Stimulated activated CD4-positive, alpha-beta T cell treated with anti-CD3 and anti-CD28 coated beads, Interleukin-2, amount 100 ng/mL, for 48 hours (primary cell): ENCODE measurements at places on chromosomes 5 and 9.

GRCh38 chr9:126514037-126514821 is 99.5 kb upstream of the LMX1B start:
- peak; percentile 58 for DNase-seq

GRCh38 chr5:177304392-177305119 is 957 bp downstream of the PRELID1 start:
- DNase-seq, result no peak

- DNase-seq, result no peak
Observed at GRCh38 chr5:123151227-123151909, 62.3 kb downstream of the PRDM6 start.

DNA sequence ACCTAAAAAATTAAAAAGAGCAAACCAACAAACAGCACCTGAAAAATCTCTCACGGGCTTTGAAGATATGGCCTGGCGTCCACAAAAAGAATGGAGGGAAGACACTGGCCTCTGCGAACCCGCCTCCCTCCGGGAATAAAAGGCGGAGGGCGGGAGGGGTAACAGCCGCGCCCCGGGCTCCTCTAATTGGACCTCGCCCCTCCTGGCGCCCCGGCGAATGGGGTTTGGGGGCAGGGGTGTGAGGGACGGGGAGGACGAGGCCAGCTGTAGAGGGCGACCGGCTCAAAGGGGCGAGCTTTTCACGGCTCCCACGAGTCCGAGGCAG is 753 bp downstream of the FANCC start:
- DNase-seq, result no peak

- DNase-seq, result no peak
Observed at GRCh38 chr5:8349855-8350254, 480.9 kb downstream of the MTRR start.

DNA sequence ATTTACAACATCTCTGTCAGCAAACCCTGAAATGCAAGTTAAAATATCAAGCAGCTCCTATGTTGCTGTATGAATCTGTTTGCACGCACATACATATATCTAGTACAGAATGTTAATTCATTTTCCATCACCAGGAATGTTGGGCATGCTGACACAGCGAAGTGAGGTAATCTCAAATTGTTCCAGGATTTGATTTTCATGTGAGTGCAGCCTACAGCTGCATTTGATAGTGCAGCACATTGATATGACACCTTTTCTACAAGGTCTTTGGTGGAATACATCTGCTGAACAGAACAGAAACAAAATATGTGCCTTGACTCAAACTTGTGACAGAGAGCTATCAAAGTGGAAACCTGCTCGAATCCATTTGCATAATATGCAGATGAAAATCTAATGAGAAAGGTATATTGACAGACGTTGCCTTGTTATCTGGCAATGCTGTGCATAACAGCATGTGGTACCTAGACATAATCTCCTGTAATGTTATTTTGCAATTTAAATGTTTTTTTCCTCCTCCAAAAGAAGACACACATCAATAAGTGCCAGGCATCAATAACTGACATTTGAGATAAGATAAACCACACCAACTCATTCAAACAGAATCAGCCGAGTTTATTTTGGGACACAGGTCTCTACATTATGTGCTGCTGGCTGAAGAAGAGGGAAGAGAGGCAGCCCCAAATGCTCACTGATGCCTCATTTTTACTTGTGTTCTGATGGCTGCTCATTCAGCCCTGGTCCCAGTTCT is 512.2 kb downstream of the ZNF608 start:
- no peak for DNase-seq

DNA sequence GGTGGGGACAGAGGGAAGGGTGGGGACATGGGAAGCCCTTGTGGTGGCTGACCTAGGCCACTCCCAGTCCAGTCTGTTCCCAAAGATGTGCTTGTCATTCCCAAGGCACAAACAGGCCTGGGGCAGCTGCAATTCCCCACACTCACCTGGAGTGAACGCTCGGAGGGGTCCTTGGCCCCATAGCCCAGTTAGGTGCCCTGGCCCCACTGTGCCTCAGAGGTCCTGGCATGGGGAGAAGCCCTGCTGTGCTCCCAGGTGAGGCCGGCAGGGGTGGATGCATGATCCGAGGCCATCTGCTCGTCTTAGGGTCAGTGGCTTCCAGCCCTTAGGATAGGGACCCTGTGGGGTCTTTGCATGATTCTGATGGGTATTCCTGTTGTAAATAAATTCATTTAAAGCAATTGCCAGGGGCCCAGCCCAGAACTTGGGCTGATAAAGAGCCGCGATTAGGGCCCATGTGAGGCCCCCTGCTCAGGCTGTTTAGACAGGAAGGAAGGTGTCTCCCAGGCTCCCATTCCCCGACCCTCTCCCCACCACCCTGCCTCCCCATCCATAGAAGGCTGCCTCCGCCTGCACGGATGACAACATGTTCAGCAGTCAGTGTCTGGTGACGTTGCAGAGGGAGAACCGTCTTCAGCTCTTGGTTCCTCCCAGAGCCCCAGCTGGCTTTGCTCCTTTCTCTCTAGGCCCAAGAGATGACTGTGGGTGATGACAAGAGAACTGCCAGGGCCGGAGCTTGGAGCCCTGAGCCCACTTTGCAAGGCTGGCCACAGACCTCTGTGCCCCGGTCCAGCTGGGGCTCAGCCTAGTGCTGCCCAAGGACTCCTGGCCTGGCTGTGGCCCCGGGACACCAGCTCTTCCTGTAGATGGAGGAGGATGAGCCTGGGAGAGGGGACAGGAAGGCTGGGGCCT is 28.4 kb upstream of the IRX4 start:
- no peak for DNase-seq

DNA sequence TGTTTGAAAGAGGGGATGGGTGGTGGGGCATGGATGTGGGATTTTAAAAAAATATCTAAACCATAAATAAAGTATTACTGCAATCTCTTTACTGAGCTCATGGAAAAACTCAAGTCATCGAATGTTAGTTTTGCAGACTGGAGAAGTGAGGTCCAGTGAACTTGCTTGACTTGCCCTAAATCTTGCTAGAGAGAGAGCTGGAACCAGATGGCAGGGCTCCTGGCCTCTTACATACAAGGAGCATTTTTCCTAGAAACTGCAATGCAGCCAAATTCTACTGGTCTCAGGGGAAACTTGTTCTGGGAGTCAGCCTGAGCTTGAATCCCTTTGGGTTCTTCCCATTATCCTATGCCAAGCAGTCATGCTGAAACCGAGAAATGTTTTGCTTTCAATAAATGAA is 2.9 kb upstream of the TGFBI start:
- DNase-seq, result no peak

DNA sequence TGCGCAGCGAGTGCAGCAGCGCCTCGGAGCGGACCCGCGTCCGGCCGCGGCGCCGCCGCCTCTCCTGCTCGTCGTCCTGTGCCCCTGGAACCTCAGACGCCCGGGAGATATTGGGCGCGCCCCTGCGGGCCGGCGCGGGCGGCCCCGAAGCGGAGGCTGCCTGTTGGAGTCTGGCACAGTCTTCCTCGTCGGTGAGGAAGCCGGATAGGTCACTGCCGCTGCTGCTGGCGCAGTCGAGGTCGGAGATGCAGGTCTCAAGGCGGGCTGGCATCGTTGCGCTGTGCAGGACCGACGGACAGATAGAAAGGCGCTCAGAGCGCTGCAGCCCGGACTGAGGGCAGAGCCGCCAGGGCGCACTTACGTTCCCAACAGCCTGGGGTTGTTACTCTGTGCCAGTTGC is 344 bp downstream of the NEUROG1 start:
- DNase-seq, result no peak

DNA sequence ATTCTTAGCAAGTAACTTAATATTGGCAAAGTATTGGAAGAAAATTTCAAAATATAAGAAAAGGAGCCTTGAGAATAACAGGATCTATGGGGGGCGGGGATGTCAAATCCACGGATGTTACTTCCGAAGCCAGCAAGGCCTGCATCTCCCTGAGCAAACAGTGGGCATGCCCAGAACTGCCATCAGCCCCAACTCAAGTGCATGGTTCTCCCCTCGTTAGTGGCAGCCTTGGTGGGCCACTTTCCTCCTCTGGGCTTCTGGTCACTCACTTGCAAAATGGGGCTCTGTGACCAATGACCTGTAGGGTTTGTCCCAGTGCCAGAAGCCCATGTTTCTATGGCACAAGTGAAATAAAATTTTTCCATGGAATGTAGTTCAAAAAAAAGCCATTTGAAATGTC is 27.2 kb upstream of the MED10 start:
- no peak for DNase-seq

- DNase-seq, result no peak
Observed at GRCh38 chr9:19252174-19252884, 21.8 kb downstream of the DENND4C start.

- DNase-seq, result no peak
Observed at GRCh38 chr5:168713051-168713450, 133.9 kb upstream of the PANK3 start.

GRCh38 chr9:126056312-126057021 is 270.2 kb upstream of the MVB12B start:
- no peak for DNase-seq

GRCh38 chr9:14515571-14516198 is 177.5 kb downstream of the ZDHHC21 start:
- DNase-seq, result no peak

DNA sequence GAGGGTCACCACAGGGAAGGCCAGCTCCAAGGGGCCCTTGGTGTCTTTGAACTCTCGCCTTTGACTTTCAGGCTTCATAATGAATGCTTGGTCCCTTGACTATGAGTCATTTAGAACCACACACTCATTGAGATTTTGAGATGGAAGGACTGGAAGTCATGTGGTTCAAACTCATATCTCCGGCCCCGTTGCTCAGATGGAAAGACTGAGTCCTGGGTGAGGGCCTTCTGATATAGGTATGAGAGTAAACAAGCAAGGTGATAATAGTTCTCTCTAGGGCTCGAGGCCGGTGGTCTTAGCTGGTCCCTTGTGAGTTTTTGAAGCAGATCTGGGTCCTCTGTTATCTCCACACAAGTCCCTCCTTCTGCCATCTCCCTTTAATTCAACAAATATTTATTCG is 210.6 kb downstream of the PAX5 start:
- DNase-seq, result no peak

GRCh38 chr5:5665225-5666075 is 243.0 kb downstream of the ICE1 start:
- DNase-seq, result no peak

- no peak for DNase-seq
Observed at GRCh38 chr5:172550996-172551395, 90.1 kb upstream of the NEURL1B start.

DNA sequence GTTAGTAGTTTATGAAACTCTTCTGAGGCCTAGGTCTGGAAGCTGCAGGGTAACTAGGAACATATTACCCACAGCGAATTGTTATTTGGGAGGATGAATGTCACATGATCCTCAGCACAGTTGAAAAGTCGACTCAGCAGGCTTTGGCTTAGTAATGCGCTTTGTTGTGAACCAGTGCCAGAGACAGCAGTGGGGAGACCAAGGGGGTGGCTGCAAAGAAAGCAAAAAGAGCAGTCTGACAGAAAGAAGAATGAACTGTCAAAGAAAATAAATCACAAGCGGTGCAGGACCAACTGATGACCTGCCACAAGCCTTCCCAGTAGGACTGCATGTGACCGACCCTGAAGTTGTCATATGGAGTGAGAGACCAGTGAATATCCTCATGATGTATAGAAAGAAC is 170.0 kb downstream of the CCDC171 start:
- DNase-seq, result no peak

DNA sequence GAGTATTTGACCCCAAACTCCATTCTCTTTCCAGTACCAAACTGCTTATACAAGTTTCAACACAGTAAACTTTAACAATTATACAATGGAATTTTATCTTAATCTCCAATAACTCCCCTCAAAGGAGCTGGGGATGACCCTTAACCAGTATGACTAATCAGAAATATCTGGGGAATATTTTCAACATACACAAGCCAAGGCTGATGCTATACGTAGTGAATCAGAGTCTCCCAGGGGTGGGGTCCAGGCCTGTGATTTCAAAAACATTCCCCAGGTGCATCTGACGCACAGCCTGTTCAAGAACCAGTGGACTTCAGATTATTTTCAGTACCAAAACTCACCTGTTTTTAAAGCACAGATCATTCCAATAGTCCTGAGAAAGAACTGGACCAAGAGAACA is 11.8 kb upstream of the SEMA5A start:
- no peak for DNase-seq

DNA sequence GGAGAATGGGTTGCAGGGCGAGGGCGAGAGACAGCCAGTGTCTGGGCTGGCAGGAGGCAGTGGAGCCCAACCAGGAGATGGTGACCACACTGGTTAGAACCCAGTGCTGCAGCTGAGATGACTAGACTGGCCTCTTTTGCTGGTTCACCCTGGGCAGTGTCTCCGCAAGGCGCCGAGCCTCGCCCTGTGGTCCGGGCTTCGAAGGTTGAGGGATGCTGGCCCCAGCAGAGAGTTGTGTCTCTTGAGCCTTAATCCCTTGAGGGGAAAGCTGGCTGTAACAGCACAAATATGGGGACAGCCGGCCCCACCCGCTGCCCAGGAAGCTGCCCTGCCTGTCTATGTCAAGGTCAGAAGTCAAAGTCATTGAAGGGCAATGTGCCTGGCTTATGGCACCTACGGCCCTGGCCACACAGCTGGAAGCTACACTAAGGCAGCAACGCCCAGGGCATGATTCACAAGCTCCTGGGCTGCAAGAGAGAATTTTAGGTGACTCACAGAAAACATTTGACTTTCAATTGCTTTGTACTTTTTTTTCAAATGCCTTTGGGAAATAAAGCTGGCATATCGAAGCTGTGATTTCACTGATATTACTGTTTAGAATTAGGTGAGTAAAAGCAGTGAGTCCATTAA is 33.3 kb downstream of the NKX2-5 start:
- no peak for DNase-seq

GRCh38 chr9:79473704-79474103 is 98.1 kb upstream of the TLE4 start:
- DNase-seq, result no peak

DNA sequence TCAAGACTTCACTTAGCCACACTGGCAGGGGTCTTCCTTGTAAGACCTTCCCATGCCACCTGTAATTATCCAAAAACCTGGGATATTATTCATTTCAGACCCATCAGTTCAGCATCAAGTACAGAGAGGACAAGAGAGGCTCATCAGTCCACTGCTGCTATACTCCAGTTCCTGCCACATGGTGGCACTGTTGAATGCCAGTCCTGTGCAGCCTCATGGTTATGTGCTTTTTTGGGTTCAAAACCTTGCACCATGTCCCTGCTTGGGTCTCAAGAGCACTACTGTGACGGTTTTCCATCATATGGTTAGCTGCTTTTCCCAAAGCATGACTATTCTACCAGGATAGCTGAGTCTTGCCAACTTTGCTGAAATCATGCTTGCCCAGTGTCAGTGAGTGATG is 8.5 kb downstream of the PTGS1 start:
- DNase-seq, result peak; percentile 15

GRCh38 chr9:68981789-68982188 is 32.1 kb downstream of the PRKACG start:
- no peak for DNase-seq

- peak; percentile 76 for DNase-seq
Observed at GRCh38 chr9:34665381-34666250, 3.2 kb upstream of the CCL27 start.
